ENCODE measurements at places on chromosomes 16 and 17.

DNA sequence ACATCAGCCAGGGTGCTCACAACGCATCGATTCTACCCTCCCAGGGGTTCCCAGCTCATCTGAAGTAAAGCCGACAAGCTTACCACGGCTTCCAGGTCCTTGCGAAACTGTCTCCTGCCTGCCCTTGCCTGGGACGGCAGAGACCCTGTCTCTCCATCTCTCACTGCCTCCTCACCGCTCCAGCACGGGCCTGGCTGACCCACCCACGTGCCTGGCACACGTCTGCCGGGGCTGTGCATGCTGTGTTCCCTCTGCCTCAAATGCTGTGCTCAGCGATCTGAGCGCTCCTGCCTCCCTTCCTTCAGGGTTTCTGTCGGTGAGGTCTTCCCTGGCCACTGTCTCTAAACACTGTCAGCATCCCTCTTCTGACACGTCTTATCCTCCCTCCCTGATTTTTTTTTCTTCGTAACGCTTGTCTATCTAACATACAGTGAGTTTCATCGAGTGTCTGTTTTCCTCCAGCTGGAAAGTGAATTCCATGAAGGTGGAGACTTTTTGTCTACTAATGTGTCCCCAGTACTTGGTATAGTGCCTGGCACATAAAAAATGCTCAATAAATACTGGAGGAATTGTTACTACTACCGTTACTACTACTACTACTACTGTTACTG lies 208.4 kb downstream of the IRF8 start:
- DNase-seq: no peak

DNA sequence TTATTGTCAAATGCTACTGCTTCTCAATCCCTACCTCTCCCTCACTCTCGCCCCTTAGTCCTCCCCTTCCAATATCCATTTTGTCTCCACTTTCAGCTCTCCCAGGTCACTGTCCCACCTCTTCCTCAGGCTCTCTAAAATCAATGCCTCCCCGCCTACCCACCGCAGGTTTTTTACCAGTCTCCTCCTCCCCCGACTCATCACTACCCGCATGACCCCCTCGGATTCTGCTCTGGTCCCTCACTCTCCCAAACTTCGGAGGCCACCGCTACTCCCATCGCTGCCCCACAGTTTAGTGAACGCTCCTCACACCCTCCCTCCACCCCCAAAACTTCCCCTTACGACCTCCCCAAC lies 513 bp downstream of the CRLF3 start:
- DNase-seq: peak; percentile 20

DNA sequence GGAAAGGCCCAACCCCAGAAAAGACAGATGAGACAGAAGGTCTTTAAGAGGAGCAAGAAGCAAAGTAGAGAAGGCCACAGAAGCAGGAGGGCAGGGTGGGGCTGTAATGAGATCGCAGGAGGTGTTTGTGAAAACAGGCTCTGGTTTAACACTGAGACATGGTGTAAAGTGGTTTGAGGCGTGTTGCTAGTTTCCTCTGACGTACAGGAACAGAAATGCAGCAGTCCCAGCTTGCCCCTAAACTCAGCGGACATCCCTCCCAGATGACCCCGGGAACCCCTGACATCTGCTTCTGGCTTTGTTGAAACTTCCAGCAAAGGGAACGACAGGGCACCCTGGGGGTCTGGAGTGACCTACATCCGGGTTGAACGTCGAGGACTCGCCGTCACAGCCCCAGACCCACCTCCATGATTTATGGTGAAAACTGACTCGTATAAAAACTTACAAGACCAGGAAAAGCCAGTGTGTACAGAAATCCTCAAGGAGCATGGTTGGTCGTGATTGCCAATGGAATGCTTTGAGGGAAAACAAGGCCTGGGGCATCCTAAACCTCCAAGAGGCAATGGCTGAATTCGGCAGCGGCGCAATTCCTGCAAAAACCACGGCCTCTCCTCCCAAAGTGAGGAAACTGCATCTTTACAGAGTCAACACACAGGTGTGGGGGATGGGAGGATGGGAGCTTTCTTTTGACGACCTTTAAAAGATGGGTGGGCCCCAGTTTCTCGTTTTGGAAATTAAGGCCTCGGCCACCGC lies 25.8 kb downstream of the LITAF start:
- no peak for DNase-seq

DNA sequence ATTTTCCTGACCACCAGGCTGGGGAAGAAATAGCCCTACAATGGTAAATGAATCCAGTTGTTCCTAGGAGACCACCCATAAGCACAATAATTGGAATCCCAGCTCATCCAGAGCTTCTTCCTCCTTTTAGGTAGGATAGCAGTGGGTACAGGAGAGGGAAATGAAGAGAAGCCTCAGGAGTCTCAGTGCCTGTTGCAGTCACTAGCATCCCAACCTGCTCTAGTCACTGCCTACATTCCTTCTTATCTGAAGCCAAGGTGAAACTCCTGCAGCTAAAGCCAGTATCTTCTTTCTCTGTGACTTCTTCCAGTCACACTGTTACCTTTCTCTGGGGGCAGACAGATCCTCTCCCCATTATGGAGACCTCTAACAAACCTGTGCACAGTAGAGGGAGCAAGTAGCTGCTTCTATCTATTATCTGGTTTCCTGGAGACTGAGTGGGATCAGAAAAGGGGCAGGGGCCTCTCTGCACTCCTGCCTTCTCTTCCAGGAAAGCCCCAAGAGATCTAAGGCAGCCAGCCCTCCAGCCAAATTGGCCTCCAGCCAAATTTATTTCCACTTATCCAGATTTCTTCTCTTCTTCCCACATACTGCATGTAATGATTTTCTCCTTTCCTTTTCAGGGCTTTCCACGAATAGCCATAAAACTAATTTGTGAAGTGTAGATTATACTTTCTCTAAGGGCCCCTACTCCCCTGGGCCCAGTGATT lies 85.5 kb downstream of the SSH2 start:
- DNase-seq: no peak

DNA sequence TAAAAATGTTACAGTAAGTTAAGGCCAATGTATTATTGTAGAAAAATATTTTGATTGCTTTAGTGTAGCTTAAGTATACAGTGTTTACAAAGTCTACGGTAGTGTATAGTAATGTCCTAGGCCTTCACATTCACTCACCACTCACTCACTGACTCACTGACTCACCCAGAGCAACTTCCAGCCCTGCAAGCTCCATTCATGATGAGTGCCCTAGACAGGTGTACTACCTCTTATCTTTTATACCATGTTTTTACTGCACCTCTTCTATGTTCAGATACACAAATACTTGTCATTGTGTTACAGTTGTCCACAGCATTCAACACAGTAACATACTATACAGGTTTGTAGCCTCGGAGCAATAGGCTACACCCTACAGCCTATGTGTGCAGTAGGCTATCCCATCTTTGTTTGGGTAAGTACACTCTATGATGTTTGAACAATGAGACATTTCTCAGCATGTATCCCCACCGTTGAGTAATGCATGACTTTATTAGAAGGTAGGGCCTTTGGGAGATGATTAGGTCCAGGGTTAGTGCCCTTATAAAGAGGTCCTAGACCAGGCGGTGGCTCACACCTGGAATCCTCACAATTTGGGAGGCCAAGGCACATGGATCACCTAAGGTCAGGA lies 117.8 kb downstream of the SLC39A11 start:
- DNase-seq: peak; percentile 24

DNA sequence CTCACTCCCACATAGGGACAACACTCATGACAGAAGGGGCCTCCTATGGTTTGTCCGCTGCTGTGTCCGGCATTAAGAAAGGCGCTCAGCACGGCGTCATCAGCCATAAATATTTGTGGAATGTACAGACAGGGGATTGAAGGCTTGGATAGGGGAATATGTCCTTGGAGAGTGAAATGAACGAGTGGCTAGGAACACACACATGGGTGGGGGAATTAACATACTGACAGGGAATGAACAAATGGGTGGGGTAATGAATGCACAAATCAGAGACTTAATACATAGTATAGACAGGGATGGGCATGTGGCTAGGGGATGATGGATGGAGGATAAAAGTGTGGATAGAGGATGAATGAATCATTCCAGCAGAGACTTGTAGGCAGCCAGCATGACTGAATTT lies 154.0 kb upstream of the HSBP1 start:
- DNase-seq: peak; percentile 1

DNA sequence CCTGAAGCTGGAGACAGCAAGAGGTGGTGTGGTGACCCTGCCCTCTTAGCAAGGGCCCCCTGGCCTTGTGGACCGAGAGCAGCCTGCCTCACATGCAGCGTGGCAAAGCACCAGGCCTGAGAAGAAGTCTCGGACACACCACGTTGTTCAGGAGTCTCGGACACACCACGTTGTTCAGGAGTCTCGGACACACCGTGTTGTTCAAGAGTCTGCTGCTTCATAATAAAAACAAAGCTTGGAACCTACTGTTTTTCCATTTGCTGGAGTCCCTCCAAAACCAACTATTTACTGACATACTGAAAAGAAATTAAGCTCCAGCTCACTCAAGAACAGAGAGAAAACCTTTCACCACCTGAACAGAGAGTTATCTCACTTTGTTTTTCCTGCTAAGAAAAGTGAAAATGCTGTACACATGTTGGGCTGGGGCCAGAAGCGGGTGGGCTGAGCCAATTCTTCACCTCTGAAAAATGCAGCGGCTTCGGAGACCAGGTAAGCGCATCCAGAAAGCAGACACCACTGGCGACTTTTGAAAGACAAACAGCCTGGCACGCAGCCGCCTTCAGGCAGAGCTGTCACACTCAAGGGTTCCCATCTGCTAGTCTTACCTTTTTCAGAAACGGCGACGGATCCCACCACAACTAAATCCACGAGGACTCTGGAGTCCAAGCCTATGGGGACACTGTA lies 8.9 kb downstream of the MTHFSD start:
- DNase-seq: no peak

DNA sequence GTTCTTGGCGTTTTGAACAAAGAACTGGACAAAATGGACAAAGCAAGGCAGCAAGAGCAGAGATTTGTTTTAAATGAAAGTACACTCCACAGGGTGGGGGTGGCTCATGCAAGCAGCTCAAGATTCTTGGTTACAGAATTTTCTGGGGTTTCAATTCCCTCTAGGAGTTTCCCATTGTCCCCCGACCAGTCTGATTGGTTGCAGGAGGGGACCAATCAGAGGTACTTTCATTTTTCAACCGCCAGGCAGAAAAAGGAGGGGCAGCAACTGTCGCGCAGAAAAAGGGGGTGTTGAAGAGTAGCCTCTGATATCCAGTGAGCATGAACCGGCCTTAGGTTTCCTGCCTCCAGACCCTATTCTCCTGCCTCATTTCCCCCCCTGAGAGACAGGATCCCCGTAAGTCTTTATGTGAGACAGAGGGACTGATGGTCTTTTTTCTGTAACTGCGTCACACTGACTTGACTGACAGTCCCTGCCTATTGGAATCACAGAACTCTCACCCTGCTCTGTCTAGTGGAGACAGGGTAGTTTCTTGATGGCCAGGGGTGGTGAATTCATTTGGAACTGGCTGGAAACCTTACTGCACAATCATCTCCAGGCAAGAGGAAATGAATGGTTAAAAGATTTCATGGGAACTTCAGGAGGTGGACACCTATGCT lies 59.4 kb upstream of the ALOX12 start:
- DNase-seq: no peak

- DNase-seq: no peak
Observed at GRCh38 chr16:88356727-88357199, 26.0 kb upstream of the ZNF469 start.
